SJSA1 (cell line): ENCODE measurements at places on chromosomes 4 and X. TPM values are rescaled to one million over a fixed set of nuclear protein-coding genes. Genes with fewer than 3 reads are reported as not detected.

Gene BLOC1S4
- total RNA-seq, result 14.4 and 25.0 TPM in 2 replicates

Gene MID1IP1
- total RNA-seq, result 39.5 and 40.8 TPM in 2 replicates

GRCh38 chrX:19791562-19791961, 95.8 kb downstream of the SH3KBP1 start:
- DNase-seq, result no peak

DNA sequence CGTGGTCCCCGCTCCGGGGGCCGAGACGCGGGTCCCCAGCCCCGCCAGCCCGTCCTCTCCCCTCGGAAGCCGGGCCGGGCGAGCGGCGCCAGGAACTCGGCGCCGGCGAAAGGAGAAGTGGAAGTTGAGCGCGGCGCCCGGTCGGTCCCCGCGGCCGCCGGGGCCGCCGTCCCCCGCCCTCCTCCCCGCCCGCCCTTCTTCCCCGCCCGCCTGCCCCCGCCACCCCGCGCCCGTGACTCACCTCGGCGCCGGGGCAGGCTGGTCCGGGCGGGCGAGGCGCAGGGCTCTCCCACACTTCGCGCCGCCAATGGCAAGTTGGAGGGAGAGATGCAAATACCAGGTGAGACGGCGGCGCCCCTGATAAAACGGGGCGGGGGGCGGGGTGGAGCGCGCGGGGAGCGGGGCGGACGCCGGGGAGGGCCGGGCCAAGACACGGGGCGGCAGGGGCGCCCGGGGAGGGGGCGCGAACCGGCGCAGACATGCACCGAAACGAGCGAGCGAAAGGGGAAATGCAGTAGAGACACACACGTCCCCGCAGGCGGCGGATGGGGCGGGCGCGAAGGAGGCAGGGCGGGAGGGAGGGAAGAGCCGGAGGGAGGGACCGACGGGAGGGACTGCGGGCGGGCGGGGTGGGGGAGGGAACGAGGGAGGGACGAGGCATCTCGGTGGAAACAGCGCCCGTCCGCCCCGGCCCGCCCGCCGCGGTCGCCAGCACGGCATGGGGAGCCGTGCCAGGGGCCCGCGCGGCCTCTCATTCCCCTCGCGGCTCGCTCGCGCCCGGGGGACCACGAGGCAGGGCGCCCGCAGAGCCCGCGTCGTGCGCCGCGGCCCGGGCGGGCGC, at the start of gene ELF4:
Gene ELF4 (minus strand): TSS at position 119 of the 841 bp plus-strand sequence. CDS start 29,167 bp downstream, outside the sequence.
- peak; percentile 57 for DNase-seq

Gene POLN
- 0.61 TPM in 1 of 2 replicates, not detected in the other for total RNA-seq

- no peak for DNase-seq
Measured at GRCh38 chrX:10569946-10570345, 50.4 kb downstream of the MID1 start.

Gene MAGEE2
- not detected in 2 replicates for total RNA-seq

GRCh38 chr4:139619644-139620043, 46.0 kb upstream of the MGST2 start:
- DNase-seq, result no peak

- peak; percentile 55 for DNase-seq
Measured at GRCh38 chrX:40644821-40645358, 2.5 kb downstream of the CXorf38 start.

DNA sequence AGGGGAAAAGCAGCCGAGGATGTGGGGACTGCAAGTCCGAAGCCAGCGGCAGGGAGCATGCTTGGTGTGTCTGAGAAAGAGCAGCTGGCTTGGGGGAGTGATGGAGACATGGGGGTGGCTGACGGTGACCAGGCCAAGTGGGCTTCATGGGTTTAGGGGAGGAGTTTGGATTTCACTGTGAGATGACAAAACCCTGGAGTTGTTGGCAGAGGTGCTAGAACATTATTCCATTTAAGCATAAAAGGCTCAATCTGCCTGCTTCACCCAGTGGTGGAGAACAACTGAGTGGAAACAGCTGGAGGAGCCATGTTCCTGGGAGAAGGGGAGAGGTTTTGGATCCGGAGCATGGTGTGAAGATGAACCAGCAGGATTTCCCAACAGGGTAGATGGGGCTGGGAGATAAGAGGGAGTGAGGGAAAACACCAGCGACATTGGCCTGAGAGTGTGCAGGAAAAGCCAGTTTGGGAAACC, 318.0 kb upstream of the TAPT1 start:
- DNase-seq, result no peak

Gene MMRN1
- not detected in 2 replicates for total RNA-seq

GRCh38 chr4:47531241-47531953, 46.3 kb downstream of the ATP10D start:
- DNase-seq, result peak; percentile 49

- DNase-seq, result no peak
Measured at GRCh38 chrX:1472975-1473374, 20.3 kb upstream of the ASMTL start.

DNA sequence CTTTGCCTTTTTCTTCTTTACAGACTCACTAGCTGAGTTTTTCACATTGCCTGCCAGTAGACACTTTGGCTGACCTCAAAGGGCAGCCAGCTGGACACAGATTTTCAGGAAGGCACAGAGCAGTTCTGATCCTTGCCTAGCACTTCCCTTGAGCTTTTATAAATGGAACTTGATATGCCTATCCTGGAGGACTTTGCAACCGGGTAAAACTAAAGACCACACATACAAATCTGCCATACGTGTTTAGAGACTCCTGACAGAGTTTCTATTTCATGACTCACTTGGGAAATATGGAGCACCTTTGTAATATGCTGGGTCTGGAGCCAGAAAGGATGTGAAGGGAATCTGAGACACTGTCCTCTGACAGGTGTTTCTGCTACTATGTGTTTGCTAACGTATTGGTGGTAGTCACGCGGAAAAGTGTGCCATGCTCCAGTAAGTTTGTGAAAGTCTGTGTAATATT, 56.7 kb upstream of the RASSF6 start:
- DNase-seq, result peak; percentile 37

Gene ADH7
- not detected in 2 replicates for total RNA-seq

Gene USP26
- total RNA-seq, result not detected in 2 replicates

GRCh38 chr4:26909369-26909768, 48.7 kb downstream of the STIM2 start:
- no peak for DNase-seq

Gene EVC2
- total RNA-seq, result 0.94 and 2.7 TPM in 2 replicates

Gene CENPVL2
- total RNA-seq, result not detected in 2 replicates

Gene TAF7L
- 0.08 TPM in 1 of 2 replicates, not detected in the other for total RNA-seq

Gene ASB12
- total RNA-seq, result not detected in 2 replicates

DNA sequence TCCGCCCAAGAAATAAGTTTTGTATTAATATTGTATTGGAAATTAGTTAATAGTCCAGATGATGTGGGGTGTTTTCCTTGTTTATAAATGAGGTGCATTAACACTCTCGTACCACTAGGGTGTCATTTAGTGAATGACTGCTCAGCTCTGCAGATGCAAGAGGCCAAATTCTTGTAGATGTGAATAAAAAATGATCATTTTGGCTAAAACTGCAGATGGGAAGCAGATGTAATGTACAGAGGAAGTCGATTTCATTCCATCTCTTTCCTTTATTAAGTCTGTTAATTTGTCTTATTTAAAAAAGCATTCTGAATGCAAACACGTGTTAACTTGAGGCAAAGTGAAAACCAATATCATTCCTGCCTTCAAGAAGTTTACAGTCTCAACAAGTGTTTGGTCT, 108.1 kb downstream of the DHX15 start:
- no peak for DNase-seq

Gene COL4A5
- total RNA-seq, result 30.5 and 68.7 TPM in 2 replicates

Gene GPC4
- total RNA-seq, result 22.3 and 25.8 TPM in 2 replicates

DNA sequence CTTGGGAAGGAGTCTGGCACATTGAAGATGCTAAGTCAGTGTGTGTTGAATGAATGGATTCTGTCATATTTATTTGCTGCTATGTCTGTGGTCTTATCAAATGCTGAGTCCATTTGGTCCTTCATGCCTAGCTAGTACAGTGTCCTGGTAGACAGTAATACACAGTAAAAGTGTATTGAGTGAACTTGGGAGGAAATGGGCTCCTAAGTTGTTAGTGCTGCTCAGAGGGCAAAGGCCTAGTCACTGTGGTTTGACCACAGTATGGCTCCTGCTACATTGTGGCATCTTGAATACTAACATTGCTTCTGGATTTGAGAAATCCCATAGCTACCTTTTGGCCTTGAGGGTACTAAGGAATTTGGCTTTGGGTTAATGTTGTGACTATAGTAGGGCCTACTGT, 33.9 kb downstream of the MTM1 start:
- DNase-seq, result no peak

GRCh38 chr4:122783301-122784215, 43.1 kb upstream of the FGF2 start:
- peak; percentile 96 for DNase-seq

GRCh38 chr4:20761382-20761781, 61.1 kb downstream of the PACRGL start:
- DNase-seq, result no peak

GRCh38 chr4:80125252-80126177, 52.5 kb upstream of the ANTXR2 start:
- DNase-seq, result peak; percentile 43

- no peak for DNase-seq
Measured at GRCh38 chr4:177778623-177779022, 336.4 kb upstream of the AGA start.

Gene TEX13A
- not detected in 2 replicates for total RNA-seq

Gene RS1
- total RNA-seq, result 0.05 TPM in 1 of 2 replicates, not detected in the other

GRCh38 chr4:17366496-17366895, 145.4 kb downstream of the QDPR start:
- no peak for DNase-seq

DNA sequence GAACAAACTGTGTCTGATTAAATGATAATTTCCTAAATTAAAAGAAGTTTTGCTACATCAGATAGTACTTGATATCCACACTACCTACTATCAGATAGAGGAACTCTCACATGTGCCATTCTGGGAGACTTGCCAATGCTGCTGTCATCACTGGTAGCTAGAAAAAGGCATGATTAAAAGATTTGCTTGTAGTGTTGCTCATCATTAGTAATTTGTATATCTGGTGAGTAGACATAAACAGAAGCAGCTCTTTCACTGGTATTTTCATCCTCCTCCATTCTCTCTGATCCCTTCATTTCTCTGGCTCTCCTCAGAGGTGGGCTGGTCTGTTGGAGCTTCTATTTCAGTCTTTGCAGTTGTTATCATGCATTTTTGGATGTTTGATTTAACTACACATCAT, 56.0 kb downstream of the SPRY1 start:
- peak; percentile 84 for DNase-seq

DNA sequence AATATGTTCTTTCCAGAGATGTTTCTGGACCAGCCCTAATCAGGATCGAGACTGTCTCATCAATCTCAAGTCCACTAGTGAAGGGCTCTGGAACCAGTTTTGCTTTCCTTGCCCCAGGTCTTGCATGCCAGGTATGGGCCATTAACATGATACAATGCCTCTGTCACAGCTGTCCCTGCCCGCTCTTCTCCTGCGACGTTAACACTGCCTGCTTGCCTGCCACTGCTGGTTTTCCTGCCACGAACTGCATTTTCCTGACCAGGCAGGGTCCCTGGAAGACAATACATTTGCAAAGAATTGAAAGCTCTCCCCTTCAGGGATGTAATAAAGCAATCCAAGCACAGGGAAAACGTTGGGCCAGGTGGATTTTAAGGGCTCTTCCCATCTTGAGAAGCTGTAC, 200.3 kb downstream of the MID1 start:
- no peak for DNase-seq

DNA sequence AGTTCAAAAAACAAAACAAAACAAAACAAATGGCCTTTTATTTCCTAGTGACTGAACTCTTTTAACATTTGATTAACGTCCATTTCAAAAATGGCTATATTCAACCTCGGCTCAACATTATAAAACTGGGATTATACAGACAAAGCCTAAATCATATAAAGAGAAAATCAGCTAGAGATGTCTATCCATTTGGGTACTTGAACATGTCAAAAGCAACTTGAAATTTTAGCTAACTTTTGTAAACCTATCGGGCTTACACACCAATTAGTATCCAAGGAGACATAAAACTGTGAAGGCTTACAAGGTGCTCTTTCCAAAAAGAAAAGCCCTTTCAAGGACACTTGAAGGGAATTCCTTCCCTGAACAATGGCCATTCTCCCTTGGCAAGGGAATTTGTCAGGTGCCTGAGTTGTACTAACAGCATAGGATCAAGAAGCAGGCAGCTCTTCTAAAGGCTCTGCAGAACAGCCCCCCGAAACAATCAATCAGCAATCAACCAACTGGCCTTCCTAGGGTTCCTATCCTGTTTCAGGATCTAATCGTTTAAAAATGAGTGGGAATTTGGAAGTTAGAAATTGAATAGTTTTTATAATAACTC, 633.7 kb upstream of the HTR2C start:
- no peak for DNase-seq

- DNase-seq, result no peak
Measured at GRCh38 chr4:26268246-26268645, 52.6 kb upstream of the RBPJ start.

DNA sequence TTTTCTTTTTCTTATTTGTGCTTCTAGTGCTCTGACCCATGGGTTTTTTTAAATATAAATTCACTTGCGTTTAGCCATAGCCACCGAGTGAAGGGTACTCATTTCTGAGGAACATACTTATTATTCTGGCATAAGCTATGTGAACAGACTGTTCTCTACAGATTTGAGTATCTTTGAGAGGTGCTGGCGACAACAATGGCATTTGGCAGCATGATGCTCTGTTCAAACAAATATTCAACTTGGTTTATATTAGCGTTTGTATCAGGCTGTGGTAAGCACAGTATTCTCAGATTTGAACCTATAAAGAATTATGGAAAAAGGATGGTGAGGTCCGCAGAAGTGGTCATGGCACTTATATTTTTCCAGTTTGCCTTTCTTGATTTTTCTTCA, 108.7 kb upstream of the LIMCH1 start:
- DNase-seq, result no peak

DNA sequence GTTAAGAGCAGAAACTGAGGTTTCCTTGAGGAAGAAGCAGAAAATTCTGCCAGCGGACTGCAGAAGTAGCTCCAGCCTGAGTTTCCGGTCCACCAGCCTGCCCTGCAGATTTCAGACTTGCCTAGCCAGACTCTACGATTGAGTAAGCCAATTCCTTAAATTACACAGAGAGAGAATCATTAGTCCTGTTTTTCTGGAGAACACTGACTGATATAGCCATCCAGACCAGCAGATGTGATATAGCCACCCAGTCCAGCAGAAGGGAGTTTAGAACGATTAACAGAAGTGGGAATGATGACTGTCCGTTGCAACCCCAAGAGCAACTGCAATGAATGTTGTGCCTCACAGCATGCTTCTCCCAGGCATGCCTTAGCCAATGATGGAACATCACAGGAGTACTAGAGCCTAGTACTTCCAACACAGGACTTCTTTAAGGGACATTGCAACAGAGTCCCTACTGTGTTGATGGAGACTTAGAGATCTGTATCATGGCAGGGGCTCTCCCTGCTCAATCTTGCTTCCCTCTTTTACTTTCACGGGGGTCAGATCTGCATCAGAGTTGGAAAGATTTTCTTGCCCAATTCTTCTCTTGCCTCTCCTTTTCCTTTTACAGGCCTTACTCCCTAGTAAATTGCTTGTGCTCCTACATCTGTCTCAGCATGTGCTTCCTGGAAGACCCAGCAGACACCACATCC, 264.6 kb upstream of the CLNK start:
- DNase-seq, result no peak

Gene PRKX
- 3.7 and 8.3 TPM in 2 replicates for total RNA-seq

Gene PDGFC
- total RNA-seq, result 63.0 and 73.1 TPM in 2 replicates
